Activated naive CD4-positive, alpha-beta T cell treated with anti-CD3 and anti-CD28 coated beads for 36 hours (primary cell): ENCODE measurements at places on chromosomes 4 and X. TPM values are rescaled to one million over a fixed set of nuclear protein-coding genes. Genes with fewer than 3 reads are reported as not detected.

The DDIT4L gene
- total RNA-seq, result 0.49 TPM

DNA sequence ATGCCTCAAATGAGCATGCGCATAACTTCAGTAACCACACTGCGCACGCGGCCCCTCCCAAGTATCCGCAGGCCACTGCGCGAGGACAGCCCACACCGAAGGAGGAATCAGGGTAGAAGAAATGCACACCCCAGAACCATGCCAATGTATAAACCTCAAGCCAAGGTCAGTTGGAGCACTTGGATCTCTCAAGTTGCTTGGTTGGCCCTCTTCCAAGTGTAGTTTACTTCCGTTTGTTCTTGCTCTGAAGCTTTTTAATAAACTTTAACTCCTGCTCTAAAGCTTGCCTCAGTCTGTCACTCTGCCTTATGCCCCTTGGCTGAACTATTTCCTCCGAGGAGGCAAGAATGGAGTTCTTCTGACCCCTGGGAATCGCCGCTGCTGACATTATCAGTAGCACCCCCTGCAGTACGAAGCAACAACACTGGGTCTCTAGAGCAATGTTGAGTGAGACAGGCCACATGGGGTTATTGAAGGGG, 22.0 kb upstream of the SPINK2 start:
- no peaks in the 10 kb centered on the region for H3K4me1 ChIP-seq
- DNase-seq, result no peak
- no peaks in the 10 kb centered on the region for H3K36me3 ChIP-seq
- no peaks in the 10 kb centered on the region for H3K27me3 ChIP-seq
- no peak overlapping the region for H3K27ac ChIP-seq

DNA sequence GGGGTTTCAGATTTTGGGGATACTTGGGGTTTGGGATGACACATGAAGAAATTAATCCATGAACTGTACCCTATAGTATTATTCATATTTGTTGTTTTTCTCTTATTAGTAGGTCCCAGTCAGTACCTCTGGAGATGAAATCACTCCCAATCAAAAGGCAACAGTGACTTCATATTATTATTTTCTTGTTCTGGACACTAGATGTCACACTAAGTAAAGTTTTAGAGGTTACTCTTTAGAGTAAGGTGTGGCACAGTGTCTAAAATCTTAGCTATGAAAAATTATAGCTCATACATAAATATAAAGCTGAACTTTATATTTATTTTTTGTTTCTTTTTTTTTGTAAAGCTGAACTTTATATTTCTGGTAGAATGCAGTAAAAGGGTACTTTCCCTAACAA, 35.1 kb downstream of the FAM114A1 start:
- H3K36me3 ChIP-seq, result no peaks in the 10 kb centered on the region
- no peak overlapping the region for H3K27ac ChIP-seq

DNA sequence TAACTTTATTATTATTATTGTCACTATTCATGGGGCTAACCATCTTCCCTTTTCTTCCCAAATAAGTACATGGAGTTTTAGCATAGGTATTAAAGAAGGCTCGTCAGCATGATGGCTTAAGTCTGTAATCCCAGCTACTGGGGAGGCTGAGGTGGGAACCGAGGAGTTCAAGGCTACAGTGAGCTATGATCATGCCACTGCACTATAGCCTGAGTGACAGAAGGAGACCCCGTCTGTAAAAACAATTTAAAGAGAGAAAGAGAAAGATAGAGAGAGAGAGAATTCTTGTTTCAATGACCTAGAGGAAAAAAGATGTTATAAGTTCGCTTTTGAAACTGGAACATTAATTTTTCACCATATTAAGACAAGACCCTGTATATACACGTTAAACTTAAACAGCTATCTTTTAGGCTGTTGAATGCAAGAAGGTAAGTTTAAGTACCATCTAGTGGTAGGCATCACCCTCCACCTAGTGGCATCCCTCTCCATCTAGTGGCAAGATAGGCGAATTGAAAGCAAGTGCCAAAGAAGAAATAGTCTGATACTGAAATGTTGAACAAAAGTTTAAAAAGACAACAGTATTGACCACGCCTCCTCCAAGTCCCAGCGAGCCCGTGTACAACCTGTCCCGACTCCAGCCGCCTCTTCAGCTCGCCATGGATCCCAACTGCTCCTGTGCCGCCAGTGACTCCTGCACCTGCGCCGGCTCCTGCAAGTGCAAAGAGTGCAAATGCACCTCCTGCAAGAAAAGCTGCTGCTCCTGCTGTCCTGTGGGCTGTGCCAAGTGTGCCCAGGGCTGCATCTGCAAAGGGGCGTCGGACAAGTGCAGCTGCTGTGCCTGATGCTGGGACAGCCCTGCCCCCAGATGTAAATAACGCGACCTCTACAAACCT, 26.0 kb upstream of the YTHDC1 start:
- no peak overlapping the region for H3K27ac ChIP-seq
- no peaks in the 10 kb centered on the region for H3K36me3 ChIP-seq
- H3K4me1 ChIP-seq, result peaks cover 12% of the 10 kb centered on the region
- peak overlapping the region; percentile 62 for H3K4me3 ChIP-seq
- no peaks in the 10 kb centered on the region for H3K27me3 ChIP-seq

DNA sequence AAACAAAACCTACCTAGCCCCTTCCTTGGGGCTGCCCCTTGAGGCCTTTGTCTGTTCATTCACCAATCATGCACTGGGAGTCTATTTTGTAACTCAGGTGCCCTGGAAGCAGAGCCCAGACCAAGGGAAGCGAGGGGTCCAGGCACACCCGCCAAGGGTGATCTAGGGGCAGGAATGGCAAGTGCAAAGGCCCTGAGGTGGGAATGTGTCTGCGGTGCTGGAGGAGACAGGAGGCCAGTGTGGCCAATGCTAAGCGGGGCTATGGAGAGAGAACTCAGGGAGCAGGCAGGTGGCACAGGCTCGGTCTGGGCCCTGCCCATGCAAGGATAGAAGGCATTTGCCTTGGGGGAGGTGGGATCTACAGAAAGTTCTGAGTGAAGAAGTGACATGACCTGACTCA, 3.5 kb upstream of the SH3BP2 start:
- H3K27me3 ChIP-seq, result no peaks in the 10 kb centered on the region
- no peak for DNase-seq
- H3K4me1 ChIP-seq, result peaks cover 49% of the 10 kb centered on the region
- H3K36me3 ChIP-seq, result no peaks in the 10 kb centered on the region

DNA sequence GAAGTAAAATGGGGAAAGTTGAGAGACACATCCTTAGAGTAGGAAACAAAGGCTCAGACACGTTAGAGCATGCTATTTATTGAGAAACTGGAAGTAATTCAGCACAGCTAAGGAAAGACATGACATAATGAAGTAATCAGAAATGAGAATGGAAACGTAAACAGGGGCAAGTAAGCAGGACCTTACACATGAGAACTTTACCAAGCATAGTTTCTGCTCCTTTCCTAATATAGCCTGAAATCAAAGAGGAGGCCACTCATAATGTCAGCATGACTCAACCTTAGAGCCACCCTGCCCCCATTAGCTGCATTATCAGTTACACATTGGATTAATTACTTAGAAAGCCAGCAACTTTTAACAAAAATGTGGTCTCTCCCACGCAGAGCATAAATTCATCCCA, 558.3 kb upstream of the GRIA3 start:
- no peak overlapping the region for H3K27ac ChIP-seq
- no peak overlapping the region for H3K4me3 ChIP-seq
- no peaks in the 10 kb centered on the region for H3K27me3 ChIP-seq
- H3K4me1 ChIP-seq, result no peaks in the 10 kb centered on the region

- H3K27ac ChIP-seq, result no peak overlapping the region
- DNase-seq, result no peak
- H3K36me3 ChIP-seq, result no peaks in the 10 kb centered on the region
- no peak overlapping the region for H3K4me3 ChIP-seq
- H3K27me3 ChIP-seq, result no peaks in the 10 kb centered on the region
These were observed 3.1 kb upstream of the CDKL5 start for GRCh38 chrX:18422325-18422724.

GRCh38 chr4:59759082-59759825, 1440.9 kb upstream of the ADGRL3 start:
- no peaks in the 10 kb centered on the region for H3K27me3 ChIP-seq
- no peak for DNase-seq
